ENCODE measurements at places on chromosomes 1 and 21.
A peak's percentile ranks its signal among the peaks of the same experiment; 100 is the strongest.

DNA sequence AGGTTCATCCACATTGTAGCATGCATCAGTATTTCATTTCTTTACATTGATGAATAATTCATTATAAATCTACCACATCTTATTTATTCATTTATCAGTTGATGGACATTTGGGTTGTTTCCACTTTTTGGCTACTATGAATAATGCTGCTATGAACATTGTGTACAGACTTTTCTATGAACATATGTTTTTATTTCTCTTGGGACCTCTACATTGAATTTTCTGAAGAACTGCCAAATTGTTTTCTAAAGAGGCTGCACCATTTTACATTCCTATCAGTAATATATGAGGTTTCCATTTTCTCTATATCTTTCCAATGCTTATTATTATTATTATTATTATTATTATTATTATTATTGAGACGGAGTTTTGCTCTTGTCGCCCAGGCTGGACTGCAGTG lies 81.3 kb upstream of the SELENON start:
- no peak for DNase-seq

DNA sequence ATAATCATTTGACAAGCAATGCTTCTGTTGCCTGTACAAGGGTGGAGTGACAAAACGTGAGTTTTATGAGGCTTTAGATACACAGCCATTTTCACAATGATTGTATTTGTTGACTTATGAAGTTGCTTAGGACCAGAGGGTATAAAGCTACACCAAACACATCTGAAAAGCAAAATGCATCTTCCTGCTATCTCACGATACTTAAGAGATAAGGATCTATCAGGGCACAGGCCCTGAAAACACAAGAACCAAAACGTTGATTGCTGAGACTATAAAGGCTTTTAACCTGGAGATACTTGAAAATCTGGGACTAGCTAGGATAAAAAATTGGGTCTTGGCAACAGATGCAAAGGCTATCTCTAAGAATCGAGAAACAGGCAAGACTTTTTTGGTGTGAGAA lies 115.7 kb downstream of the SLC5A9 start:
- no peak for DNase-seq

- no peak for DNase-seq
Measured at GRCh38 chr21:41142051-41142795, 25.7 kb upstream of the BACE2 start.

DNA sequence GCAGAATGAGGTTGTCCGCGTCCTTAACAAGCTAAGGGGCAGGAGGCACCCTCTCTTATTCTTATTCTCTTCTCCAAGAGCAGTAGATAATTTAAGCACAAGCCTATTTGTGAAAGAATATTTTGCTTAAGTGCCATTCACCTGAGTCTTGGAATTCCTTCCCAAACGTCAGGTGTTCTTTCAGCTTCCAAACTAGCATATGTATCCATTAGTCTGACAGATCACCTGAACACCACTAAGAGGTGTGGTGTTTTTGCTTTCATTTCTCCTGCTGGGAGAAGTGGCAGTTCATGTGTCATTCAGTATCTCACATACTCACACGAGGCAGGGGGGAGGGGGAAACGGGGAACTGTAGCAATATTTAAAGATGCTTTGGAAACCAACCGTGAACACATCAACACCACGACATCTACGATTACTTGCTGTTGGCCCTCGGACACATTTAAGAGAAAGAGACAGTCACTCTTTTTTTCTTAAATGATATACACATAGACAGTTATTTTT lies 45.5 kb upstream of the RBM15 start:
- no peak for DNase-seq

GRCh38 chr21:33205476-33205875 lies 24.3 kb upstream of the IFNAR2 start:
- no peak for DNase-seq

DNA sequence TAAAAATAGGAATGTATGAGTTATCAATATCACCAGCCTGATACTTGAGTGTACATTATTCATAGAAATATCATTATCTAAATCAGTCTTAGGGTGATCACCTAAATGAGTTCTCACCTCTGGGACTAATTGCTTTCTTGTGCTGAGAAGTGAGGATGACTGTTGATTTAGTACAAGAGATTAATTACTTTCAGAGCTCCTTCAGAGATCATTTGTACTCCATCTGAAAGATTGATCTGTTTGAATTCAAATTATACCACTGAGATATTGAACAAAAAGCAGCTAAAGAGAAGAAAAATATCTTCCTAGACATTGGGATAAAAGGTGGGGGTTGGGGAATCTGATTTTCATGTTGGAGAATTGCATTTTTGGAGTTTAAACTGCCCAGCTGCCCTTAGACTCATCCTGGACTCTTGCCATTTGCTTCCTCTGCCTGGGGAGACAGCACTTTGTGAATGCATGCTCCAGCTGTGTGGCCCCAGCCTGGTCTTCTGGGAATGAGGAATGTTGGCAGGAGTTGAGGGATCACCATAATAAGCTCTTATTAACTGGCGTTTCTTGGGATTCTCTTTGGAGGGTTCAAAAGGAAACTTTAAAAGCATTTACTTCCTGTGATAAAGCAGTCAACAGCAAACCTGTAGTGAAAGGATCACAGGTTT lies 19.7 kb upstream of the PGBD2 start:
- no peak for DNase-seq

DNA sequence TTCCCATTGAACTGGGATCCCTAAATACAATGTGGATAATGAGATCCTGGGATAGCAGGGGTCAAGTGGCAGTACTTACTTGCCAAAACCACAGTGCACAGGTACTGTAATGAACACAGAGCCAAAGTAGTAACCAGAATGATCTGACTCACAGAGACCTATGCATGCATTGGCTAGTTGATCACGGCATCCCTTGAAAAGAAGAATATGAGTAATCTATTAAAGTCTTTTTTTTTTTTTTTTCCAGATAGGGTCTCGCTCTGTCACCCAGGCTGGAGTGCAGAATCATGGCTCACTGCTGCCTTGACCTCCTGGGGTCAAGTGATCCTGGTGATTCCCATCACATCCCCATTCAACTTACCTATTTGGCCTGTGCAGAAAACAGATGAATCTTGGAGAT lies 29.4 kb upstream of the EIF4G3 start:
- no peak for DNase-seq

DNA sequence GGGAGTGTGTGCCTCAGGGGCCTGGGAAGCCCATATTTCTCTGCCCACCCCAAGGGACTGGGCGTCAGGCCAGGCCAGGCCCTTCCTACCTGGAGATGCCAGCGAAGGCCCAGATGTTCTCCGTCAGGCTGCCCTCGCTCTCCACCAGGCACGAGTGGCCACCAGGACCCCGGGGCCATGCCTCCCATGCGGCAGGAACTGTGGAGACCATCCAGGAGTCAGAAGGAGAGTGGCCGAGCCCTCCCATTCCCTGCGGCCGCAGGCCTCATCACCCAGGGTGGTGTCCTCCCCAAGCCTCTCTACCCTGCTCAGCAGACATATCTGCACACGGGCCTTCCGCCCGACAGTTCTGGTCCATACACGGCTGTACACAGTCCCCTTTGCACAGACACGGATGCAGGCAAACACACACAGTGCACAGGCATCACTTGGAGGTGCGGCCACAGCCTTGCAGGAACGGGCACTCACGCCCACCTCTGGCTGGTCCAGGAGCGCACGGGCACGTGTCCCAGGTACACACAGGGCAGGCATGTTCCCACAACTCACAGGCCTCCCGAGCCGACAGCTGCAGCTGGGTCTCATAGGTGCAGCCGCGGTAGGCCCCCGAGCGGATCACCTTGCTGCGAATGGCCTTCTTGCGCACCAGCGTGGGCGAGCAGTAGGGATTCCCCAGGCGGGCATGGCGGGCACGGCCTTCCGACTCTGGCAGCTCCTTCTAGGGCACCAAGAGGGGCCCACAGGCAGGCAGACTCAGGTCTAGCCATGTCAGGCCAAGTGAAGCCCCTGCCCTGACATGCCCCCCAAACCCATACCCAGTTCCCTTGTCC lies 5.9 kb upstream of the KIF17 start:
- DNase-seq: no peak

GRCh38 chr1:56249234-56249633 lies 330.1 kb downstream of the PLPP3 start:
- DNase-seq: no peak

DNA sequence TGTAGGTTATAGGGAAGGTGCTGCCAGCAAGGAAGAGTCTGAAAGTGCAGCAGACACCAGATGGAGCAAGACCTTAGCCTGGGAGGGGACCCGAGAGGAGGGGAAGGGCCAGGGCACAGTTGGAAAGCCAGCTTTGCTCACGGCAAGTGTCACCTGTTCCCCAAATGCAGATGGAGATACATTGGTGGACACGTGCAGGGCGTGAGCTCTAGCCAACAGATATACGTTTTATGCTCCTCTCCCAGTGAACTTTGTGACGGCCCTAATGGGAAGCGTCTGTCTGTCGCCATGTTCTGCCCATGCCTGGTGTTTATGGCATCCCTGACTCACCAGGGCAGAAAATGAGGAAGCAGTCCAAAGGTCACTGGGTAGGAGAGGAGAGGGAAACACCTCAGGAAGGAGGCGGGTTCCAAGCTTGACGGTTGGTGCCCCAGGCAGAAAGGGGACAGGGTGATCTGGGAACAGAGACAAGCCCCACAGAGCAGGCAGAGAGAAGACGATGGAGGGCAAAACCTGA lies 7.6 kb downstream of the GPA33 start:
- no peak for DNase-seq

DNA sequence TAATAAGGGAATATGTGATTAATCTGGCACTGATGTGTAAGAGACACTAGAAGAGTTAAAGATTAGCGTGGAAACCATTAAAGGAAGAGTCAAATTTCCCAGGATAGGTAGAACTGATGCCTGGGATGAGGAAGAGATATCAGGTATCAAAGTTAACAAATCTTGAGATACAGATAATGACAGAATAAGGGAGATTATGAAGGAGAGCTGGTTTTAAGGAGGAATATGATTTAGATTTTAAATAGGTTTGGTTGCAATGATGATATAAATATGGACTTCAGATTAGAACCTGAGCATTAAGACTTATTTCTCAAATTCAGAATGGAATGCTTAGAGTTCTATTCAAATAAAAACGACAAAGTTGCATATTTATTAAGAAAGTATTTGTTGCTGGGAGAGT lies 26.2 kb downstream of the MAGI3 start:
- no peak for DNase-seq

- DNase-seq: peak; percentile 80
Measured at GRCh38 chr1:38029081-38029681, 16.6 kb downstream of the UTP11 start.

DNA sequence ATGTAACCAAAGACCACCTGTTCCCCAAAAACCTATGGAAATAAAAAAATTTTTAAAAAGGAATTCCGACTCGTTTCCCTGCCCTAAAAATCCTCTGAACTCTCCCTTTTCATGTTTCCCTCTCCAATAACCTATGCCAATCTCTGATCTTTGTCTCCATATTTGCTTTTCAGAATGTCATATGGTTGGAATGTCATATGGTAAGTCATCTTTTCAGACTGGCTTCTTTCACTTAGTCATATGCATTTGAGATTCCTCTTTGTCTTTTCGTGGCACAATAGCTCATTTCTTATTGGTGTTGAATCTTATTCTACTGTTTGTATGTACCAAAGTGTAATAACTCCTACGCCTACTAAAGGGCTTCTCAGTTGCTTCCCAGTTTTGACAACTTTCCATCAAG lies 117.5 kb downstream of the BACH1 start:
- no peak for DNase-seq

DNA sequence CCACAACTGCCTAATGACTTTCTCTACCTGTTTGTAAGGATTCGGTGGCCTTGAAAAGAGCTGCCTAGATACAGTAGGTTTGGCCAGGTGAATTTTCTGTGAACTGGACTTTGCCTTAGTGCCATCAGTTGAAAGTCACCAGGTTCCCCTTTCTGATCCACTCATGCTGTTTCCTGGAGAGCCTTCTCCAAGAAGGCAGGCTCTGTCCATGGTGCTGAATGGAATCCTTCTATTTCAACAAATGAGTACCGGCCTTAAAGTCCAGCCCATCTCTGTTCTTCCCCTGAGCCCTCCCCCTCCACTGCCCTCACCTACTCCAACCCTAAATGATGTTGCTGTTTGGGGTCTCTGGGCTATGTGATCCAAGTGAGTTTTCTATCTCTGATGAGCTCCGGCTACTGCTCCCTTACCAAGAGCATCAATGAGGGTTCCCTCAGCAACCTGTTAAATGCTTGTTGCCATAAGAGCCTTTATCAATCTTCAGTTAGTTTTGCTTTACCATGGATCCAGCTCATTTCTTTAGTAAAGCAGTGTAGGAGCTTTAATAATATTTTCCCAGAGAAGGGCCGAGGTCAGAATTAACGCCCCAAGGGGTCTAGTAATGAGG lies 500.4 kb downstream of the PTPRU start:
- DNase-seq: no peak

- DNase-seq: peak; percentile 46
Measured at GRCh38 chr1:19762175-19762779, 37.4 kb downstream of the TMCO4 start.

DNA sequence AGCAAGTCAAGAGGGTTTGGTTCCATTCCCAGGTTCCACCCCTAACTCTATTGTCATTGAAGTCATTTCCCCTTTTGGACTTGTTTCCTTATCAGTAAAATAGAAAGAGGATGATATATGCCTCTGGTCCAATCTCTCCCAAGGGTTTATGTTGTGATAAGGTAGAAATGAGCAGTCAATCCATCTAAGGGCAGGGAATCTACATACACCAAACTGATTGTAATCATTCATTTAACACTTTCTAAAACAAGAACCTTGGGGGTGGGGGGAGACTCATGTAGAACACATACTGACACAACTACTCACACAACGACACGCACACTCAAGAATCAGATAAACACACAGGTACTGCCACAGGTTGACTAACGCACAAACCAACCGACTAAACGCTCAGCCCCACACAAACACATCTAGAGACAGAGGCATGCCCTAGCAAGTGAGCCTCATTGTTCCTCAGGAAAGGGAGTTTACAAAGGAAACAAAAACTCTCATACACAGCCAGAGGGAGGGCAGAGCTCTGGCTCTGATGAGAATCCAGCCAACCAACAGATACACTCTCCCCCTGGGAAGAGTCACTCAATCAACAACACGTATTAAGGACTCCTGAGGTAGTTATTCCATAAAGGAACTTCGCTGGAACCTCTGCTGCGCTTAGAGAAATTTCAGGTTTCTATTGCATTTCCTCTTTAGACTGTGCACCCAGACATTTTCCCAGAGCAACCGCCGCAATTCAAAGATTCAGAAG lies 1.0 kb downstream of the F11R start:
- DNase-seq: peak; percentile 61

DNA sequence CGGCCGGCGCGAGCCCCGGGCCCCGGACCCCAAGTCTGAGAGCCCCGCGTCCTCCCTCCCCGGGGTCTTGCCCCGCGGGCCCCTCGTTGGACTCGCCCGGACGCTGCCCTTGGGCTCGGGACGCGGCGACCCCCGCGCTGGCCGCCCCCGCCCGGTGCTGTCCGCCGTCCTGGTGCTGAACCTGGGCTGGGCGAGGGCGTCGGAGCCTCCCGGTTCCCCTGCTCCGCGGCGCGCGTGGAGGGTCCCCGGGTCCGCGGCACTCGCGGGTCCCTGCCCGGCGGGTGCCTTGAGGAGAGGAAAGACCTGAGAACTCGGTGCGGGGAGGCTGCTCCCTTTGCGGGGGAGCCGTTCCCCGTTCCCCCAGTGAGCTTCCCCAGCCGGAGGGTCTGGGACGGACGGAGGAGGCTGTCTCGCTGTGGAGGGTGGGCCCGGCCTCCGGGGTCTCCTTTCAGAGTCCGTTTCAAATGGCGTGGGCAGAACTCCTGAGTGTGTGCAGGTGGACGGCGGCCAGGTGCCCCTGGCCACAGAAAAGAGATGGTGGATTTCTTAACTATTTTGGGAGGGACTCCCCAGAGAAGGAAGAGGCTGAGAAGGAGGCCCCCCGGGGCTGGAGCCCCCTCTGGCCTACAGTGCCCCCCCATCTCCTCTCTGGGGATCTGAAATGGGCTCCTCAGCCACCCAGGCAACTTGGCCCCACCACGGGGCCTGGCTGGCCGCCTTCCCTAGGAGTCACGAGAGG lies 595 bp downstream of the GABRD start:
- no peak for DNase-seq

Measured in NCI-H1105 (cell line).